ENCODE measurements at places on chromosomes 2 and 18.
A peak's percentile ranks its signal among the peaks of the same experiment; 100 is the strongest.

DNA sequence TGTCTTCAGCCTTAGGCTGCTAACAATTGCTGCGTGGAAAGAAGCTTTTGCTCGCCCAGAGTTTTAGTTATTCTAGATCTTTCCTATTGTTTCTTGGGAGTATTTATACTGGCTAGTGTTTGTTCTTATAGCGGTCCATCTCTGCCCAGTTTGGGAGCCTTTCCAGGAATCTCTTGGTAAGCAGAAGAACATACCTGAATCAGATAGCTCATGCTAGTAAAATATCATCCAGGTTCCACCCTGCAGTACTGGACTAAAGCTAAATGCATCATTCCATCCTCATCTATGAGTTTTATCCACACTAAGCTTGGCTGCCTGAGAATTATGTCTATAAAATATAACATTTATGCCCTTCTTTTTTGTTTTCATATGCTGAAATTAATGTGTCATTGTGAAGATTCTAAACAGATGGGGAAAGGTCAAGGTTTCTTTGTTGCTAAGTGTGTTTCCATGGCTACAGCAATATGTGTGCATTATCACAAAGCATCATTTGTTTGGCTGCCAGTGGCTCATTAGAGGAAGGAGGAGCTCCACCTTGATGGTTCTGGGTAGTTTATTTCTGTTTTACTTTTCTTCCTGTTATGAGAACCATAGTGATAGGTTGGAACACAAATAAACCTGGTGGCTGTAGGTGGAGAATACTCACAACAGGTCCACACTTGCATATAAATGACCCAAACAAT, 182.8 kb downstream of the PIK3C3 start:
- no peak for DNase-seq

DNA sequence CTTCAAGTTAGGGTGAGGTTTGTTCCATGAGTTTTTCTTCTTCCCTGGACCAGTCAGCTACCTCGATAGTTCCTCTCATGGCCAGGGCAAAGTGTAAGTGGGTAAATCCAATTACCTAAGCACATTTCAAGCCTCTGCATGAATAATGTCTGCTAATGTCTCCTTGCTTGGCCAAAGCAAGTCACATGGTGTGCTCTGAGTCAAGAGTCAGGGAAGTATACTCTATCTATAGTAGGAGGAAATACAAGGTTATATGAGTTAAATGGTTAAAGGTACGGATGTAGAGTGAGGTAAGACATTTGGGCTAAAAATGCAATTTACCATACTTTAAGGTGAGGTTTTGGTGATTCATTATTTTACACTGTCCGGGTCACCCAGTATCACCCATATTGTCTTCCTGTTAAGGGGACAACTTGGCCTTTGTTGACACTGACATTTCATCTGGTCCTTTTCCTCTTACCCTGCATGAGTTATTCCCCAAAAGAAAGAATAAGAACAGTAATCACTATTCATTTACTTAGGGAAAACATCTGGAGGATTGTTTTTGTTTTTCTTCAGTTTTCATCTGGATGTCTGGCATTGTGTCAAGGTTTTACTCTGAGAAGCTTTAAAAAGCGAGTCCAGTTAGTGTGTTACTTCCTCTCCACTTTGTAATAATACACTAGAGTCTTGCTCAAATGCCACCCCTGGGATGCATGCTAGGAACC, 405.5 kb downstream of the RND3 start:
- no peak for DNase-seq

DNA sequence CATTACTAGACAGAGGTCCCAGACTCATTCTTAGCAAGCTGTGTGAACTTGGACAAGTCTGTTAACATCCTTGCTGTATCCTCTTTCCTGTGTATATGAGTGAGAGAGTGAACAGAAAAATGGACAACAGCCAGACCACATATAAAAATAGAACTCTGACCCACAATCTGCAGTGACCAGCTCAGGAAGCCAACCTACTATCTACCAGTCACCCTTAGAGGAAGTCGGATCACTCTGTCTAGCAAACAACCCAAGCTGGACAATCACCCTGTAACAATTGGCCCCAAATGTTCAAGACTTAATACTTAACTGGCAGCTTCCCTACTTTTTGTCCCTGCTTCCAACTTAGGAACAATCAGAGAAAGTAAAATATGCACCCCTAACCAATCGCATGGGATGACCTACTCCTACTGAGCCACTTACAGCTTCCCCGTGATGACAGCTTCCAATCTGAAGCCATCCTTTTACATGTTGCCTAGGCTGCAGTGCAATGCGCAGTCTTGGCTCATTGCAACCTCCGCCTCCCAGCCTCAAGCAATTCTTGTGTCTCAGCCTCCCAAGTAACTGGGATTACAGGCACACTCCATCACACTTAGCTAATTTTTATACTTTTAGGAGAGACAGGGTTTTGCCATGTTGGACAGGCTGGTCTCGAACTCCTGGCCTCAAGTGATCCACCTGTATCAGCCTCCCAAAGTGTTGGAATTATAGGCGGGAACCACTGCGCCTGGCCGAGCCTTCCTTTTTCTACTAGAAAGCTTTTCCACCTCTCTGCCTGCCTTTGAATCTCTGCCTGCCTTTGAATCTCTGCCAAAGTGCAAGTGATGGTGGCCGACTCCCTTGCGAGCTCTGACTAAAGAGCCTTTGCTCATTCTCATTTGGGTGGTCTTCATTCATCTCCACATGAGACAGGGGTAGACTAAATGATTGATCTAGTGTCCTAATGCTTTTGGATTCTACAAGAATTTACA, 158.3 kb upstream of the NDUFV2 start:
- peak; percentile 56 for DNase-seq

- no peak for DNase-seq
Measured at GRCh38 chr18:62457877-62458276, 64.9 kb upstream of the ZCCHC2 start.

DNA sequence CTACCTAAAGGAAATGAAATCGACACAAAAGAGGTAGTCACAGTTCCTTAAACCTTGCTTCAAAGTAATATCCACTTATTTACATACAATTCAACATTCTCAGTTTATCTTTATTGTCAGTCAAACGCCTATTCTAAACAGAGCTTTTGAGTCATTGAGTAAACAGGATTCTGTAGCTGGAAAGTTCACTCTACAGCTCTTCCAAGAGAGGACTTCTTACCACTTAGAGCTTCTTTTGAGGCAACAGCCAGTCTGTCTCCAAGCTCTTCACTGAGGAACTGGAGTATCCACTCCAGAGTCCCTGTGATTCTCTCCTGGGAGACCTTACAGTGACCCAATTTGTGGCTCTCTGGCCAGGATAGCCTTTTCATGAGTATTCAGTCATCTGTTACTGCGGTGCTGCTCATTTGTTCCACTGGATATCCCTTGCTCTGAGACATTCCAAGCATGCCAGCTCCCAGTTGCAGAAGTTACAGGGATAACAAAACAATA, 210.9 kb upstream of the OSR1 start:
- DNase-seq = peak; percentile 40

GRCh38 chr18:23485386-23485785, 17.9 kb upstream of the RMC1 start:
- DNase-seq = no peak

DNA sequence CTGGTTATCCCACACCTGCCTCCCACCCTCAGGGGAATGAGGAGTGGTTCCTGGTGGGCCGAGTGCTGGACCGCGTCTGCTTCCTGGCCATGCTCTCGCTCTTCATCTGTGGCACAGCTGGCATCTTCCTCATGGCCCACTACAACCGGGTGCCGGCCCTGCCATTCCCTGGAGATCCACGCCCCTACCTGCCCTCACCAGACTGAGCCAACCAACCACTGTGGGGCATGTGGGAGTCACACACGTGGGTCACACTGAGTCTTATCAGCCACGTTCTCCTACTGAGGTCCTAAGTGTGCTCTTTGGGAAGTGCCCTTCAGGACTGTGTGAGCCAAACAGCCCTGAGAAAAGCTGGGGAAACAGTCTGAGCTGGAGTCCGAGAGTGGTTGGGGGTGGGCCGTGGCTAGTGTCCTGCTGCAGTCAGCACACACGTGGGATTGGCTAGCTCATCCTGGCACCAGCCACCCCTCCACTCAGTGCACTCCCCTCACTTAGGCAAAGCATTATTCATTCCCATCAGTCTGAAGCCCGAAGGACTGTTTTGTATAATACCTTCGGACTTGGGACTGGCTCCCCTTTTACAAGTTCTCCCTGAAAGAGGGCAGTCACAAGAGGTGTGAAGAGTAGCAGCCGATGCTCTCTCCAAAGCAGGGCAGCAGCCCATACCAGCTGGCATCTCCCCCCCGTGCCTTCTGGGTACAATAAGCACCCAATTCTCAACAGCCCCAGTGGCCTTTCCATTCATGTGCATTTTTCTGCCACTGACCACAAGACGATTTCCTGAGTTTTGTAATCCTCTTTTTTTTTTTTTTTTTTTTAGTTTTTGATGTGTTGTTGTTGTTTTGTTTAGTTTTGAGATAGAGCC, 4.6 kb downstream of the TIGD1 start:
- DNase-seq = no peak

GRCh38 chr2:85307527-85307897, 20.3 kb downstream of the TGOLN2 start:
- DNase-seq = no peak

DNA sequence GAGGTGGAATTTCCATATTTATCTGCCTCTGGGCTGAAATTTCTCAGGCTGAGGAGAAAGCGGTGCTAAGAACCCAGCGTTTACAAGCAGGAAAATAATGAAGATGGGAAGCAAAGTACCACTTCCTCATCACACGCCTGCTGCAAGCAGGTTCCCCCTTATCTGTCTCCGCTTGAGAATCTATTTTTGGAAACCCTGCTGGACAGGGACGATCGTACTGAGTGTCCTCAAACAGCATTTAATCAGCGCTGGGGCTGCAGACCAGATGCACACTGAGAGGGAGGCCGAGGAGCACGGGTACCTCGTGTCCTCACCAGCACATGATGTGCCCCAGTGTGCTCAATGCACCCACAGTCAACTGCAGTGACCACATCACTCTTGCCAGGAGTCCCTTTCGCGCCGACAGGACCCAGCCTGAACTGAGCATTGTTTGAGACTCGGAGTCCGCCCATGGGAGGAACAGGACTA, 160.4 kb downstream of the HDAC4 start:
- DNase-seq = no peak

- DNase-seq = no peak
Measured at GRCh38 chr2:238898534-238899281, 50.8 kb downstream of the TWIST2 start.

- no peak for DNase-seq
Measured at GRCh38 chr2:7900593-7900992, 781.3 kb upstream of the ID2 start.

DNA sequence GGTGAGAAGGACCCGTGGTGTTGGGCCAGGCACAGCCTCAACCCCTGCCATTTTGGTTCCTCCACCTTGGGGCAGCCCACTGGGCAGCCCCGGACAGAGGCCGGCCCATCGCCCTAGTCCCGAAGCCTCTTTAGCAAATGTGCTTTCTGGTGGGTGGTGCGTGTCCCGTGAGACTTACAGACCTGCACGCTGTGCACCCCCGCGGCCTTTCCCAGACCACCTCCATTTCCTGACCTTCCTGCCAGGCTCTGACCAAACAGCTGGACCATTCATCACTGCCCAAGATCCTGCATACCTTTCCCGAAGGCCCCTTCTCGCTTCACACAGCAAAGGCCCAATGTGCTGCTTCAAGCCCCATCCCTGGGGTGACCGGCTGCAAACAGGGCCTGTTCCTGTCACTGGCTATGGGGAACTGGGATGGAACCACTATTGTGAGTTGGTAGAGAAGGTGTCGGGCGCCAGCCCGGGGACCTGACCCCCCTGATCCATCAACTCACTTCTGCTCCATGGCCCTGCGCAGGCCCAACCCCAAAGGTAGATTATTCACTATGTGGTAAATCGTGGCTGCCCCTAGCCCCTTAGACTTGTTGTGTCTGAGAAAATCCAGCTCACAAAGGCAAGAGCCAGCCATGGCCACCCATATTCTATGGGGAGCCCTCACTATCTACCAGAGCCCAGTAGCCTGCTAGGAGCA, 341.0 kb downstream of the EIPR1 start:
- DNase-seq = no peak

GRCh38 chr2:10407841-10408648, 40.1 kb downstream of the ODC1 start:
- DNase-seq = peak; percentile 61

DNA sequence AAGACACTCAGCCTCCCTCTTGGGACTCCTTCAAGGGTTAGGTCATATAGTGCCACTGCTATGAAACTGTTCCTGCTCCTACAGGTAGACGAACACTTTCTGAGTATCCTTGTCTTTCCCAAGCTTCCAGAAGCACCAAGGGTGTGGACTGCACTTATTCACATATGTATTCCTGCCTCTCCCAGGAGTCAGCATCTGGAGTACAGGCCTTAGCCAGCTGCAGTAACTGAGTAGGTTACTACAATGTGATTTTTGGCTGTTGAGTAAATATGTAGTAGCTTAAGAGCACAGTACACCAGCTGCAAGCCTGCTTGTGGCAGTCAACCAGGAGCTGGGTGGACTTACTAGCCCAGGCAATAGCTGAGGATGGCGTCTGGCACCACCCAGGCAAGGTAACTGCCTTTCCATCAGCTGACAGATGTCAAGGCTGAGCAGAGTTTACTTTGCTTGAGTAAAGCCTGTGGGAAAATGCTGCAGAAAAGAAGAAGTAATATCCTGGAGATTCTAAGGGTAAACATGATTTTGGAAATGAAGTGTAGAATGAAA, 14.0 kb upstream of the SCLY start:
- no peak for DNase-seq

GRCh38 chr2:241334813-241335212, 19.1 kb downstream of the SEPTIN2 start:
- DNase-seq = no peak

- no peak for DNase-seq
Measured at GRCh38 chr18:5297597-5297996, 2.1 kb upstream of the ZBTB14 start.

- no peak for DNase-seq
Measured at GRCh38 chr2:241726459-241726858, 8.0 kb upstream of the D2HGDH start.

- DNase-seq = no peak
Measured at GRCh38 chr18:63102941-63103744, 216.4 kb downstream of the BCL2 start.

- no peak for DNase-seq
Measured at GRCh38 chr18:6270771-6271216, 143.9 kb downstream of the L3MBTL4 start.

DNA sequence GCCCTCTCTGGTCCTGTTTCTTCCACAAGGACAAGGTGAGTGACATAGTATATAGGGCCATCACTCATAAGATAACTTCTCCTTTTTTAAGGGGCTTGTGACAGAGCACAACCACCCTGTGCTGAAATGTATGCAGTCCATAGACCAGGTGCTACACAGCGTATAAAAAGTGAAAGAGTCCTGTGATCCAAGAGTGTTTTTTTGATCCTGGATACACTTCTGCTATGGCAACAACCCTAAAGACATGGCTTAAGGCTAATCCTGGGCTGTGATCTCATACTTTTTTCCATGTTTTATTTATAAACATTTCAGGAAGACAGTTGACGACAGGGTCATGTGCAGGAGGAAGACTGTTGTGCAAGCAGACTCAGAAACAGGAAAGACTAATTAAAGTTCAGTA, 400.5 kb upstream of the TCF4 start:
- DNase-seq = no peak

- no peak for DNase-seq
Measured at GRCh38 chr18:78659748-78660147, 319.9 kb upstream of the SALL3 start.

GRCh38 chr2:38074058-38074763, 1.7 kb downstream of the CYP1B1 start:
- DNase-seq = no peak

- no peak for DNase-seq
Measured at GRCh38 chr18:74525741-74526140, 8.6 kb upstream of the CNDP1 start.

Measured in AG08395 (cell line).